ENCODE measurements at places on chromosomes 4 and X. TPM values are rescaled to one million over a fixed set of nuclear protein-coding genes. Genes with fewer than 3 reads are reported as not detected.

The ELMOD2 gene
- total RNA-seq: 66.7 TPM

DNA sequence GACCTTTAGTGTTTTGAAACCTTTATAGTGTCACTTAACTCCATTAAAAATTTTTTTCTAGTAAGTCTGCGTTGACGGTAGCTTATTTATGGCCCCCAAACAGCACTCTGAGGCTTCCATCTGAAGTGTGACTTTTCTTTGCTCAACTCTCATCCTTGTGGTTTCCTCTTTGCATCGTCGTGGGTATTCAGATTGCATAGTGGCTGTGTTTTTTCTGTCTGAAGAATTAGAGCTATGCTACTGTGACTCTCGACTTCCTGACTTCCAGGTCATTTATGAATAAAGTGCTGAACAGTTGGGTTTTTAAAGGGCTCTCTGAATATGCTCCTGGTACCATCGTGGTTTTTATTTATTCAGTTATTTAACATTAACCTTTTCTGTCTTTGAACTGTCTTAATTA lies 44.9 kb downstream of the JADE1 start:
- DNase-seq: no peak

GRCh38 chr4:183297675-183298074 lies 22.4 kb downstream of the CLDN22 start:
- DNase-seq: no peak

DNA sequence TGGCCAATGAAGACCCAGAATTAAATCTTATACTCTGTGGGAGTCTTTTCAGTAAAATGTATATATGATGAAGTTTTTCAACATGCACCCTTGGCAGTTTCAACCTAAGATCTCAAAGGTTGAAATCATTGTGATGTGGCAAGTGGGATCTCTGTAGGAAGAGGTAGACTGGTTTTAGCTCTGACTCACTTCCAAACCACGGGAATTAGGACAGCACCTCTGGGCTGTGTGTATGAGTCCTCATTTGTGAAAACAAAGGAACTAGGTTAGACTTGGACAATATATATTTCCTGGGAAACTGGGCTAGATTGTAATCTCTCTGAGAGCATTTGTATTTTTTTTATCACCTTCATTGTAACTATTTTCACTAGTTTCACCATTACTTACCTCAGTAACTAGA lies 333.0 kb downstream of the ADGRL3 start:
- DNase-seq: no peak

DNA sequence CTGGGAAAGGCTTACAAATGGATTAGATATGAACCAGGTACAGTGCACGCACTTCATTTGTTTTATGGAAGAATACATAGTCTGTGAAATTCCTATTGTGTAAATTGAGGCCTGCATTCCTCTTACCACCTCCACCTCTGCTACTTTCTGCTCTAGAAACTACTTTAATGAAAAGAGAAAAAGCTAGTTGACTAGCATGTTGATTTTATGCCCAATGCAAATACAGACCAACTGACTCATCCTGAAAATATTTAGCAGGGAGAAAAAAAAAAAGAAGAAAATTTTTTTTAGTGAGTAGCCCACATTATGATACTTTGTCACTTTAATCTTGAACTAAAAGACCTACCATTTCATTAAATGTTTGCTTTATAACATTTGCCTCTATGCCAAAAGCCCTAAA lies 41.2 kb downstream of the DCLK2 start:
- no peak for DNase-seq

- no peak for DNase-seq
Observed at GRCh38 chr4:136392576-136392975, 1139.7 kb downstream of the PCDH18 start.

- no peak for DNase-seq
Observed at GRCh38 chr4:152643153-152644035, 36.4 kb downstream of the TMEM154 start.

DNA sequence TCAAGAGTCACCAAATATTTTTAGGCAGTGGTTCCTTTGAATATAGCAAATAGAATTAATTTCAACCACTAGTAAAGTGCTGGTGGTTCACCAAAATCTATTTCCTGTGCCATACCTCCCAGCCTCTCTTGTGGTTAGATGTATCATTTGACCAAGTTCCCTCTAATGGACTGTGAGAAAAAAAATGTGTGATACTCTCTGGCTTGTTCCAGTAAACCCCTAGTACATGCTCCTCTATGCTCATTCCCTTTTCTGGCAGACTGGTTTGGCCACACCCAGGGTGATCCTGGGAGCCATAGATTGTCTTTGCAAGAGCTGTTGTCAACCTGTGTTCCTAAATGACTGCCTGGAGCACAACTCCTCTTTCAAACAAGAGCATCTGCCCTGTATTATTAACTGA lies 109.5 kb downstream of the FRAS1 start:
- DNase-seq: no peak

DNA sequence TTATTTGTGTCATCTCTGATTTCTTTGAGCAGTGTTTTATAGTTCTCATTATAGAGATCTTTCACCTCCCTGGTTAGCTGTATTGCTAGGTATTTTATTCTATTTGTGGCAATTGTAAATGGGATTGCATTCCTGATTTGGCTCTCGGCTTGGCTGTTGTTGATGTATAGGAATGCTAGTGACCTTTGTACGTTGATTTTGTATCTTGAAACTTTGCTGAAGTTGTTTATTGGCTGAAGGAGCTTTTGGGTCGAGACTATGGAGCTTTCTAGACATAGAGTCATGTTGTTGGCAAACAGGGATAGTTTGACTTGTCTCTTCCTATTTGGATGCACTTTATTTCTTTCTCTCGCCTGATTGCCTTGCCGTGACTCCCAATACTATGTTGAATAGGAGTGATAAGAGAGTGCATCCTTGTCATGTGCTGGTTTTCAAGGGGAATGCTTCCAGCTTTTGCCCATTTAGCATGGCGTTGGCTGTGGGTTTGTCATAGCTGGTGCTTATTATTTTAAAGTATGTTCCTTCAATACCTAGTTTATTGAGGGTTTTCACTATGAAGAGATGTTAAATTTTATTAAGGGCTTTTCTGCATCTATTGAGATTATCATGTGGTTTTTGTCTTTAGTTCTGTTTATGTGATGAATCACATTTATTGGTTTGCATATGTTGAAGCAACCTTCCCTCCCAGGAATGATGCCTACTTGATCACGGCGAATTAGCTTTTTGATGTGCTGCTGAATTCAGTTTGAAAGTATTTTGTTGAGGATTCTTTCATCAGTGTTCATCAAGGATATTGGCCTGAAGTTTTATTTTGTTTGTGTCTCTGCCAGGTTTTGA lies 72.7 kb upstream of the BOD1L1 start:
- DNase-seq: no peak

GRCh38 chr4:95825546-95825945 lies 14.3 kb upstream of the PDHA2 start:
- DNase-seq: no peak

GRCh38 chrX:65990702-65991101 lies 49.2 kb downstream of the VSIG4 start:
- DNase-seq: no peak

DNA sequence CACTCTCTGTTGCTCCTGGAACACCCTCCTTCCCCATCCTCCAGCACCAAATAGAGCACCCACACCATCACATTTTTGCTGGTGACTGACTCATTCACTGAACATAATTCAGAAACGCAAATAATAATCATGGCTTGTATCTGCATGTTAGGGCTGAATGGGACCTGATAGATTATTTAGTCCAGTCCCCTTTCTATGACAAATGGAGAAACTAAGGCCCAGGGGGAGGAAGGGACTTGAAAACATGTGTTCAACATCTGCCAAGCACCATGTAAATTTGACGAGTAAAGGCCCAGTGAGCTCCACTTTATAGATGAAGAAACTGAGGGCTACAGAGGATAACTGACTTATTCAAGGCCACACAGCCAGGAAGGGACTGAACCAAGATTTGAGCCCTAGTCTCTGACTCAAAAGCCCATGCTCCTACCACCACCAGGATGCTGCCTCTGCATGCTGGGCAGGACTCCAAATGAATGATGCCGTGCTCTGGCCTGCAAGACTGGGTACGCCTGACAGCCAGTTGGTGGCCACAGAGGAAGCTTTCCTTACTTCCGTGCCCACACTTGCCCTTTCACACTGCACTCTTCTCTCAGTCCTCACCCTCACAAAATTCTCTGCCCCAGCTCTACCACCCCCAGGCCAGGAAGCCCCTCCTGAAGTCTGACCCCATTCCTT lies 133.3 kb upstream of the PJA1 start:
- DNase-seq: no peak

DNA sequence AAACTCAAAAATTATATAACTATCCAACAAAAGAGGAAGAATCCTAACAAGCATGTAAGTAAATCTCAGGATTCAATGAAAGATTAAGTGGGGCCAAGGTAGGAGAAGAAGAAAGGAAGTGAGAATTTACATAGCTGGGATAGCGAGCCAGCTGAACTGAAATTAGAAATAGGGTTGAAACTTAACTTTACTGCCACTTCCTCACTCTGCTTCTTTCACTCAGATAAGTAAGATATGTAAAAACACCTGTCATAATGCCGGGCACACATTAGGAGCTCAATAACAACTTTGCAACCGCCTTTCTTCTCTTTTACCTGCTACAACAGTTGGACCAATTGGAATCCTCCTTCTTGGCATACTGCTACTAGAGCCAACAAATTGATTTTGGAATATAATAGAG lies 129.4 kb downstream of the CNKSR2 start:
- no peak for DNase-seq

GRCh38 chr4:12488672-12489071 lies 995.5 kb downstream of the RAB28 start:
- no peak for DNase-seq

DNA sequence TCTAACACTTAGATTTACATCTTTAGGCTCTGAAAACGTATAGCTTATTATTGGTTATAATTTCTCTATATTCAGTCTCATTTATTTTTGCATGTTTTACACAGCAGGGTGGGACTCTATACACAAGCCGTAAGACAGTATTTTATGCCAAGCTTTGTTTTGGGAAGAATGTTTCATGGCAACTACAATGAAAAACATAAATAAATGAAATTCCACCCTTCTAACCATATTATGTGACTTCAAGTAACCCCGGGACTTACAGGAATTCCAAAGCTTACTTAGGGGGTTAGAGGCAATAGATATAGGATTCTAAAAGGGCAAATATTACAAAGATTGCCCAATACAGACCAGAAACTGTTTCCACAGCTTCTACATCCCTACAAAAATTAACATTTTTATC lies 370.9 kb downstream of the PRR32 start:
- DNase-seq: no peak

DNA sequence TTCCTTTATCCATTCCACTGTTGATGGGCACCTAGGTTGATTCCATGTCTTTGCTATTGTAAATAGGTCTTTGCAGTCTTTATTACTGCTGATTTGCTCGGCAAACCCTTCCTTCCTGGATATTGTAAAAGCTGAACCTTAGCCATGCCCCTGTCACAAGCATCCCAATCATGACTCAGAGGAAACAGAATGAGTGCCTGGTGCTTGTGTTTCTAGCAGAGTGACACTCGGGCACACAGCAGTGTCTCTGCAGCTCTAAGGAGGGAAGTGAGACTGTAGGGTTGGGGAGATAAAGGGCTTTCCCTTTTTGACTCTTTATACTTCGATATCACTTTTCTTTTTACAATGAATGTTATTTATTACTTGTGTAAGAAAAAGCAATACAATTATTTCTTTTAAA lies 83.3 kb downstream of the AKAP4 start:
- DNase-seq: no peak

The TENT5D gene
- total RNA-seq: not detected

DNA sequence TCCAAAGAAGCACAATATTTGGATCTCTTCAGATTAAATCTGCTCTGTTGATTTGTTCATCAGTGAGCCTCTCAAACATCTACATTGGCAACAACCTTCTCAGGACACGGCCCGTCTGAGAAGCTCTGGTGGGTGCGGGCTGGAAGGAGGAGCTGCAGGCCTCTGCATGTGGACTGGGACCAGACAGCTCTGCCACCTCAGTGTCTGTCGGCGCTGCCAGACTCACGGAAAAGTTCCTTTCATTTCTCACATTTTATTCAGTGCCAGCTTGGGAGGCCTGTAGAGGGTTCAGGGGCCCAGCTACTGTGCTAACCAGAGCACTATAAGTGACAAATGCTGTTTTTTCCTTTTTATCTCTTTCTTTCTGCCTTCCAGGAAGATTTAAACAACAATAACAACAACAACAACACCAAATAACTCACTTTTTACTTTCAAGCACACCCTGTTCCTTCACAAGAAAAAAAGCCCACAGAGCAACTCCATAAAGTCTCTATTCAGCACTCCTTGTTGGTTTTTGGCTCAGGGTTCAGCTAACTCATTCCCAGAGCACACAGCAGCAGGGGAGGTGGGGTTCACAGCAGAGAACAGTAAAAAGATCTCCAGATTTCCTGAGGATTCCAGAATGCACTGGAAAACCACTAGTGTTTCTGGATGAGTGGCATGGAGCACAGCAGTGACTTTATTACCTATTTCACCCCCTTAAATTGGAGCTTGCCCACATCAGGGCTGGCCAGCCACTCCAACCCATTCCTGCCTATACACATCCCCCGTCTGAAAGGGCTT lies 23.2 kb upstream of the HOPX start:
- DNase-seq: no peak

DNA sequence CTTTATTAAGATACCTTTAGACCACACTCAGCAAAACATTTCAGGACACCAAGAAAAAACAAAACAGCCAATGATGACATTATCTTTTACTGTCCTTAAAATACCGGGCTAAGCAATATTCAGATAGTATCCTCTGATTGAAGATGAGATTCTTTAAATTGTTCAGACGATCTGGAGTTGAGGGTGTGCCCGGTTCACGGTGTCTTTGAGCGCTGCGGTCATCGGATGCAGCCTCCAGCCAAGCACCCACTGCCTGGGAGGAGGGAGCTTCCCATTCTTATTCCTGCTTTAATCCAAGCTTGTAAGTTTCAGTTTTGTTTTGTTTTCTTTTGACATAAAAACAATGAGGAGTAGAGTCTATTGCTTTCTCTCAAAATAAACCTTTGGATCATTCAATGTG lies 14.1 kb downstream of the FAM149A start:
- DNase-seq: no peak

DNA sequence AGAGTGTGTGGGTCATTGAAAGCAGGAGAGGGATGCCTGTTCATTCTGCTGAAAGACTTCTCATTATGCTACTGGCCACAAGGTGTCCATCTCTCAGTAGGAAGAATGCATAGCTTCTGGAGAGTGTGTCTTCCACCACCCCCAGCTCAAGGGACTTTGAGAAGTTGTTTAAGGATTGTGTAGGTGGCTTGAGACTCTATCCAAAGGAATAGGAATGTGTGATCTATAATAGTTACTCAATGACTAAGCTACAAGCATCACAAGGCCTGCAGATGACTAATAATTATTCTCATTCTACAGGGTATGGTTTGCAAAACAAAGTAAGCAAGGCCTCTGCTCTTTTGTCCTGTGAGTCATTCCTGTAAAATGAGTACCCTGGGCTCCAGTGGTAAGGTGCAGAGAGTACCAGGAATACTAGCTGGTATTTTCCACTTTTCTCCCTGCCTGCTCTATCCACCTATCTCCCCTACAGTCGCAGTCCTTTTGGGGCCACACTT lies 279.8 kb upstream of the BOD1L1 start:
- DNase-seq: no peak

Data from progenitor cell of endocrine pancreas (in vitro differentiated cells).